AG04450 (cell line): ENCODE measurements at places on chromosomes 7 and 10. TPM values are rescaled to one million over a fixed set of nuclear protein-coding genes. Genes with fewer than 3 reads are reported as not detected.

GRCh38 chr7:103574576-103574975 is 128.6 kb upstream of the SLC26A5 start:
- DNase-seq, result no peak

GRCh38 chr7:135117096-135117495 is 30.8 kb upstream of the TMEM140 start:
- DNase-seq, result no peak

GRCh38 chr7:130396109-130396508 is 15.8 kb downstream of the CPA1 start:
- DNase-seq, result no peak

SSC4D gene
- polyA plus RNA-seq, result 0.45 and 0.57 TPM in 2 replicates
